Esophagus squamous epithelium (tissue), 5 donors: ENCODE measurements at places on chromosomes 7 and 10.

GRCh38 chr7:20217193-20217948, at the start of gene MACC1:
Gene MACC1, minus strand, starts transcription at chr7:20217384. Its CDS starts 55,522 bp downstream, at chr7:20161862.
- DNase-seq: peak; percentile 30

GRCh38 chr10:74290708-74291107, 139.7 kb downstream of the ADK start:
- DNase-seq: no peak

- no peak for DNase-seq
These were observed 16.3 kb downstream of the GSAP start for GRCh38 chr7:77399816-77400215.

GRCh38 chr7:110868458-110868857, 222.5 kb upstream of the LRRN3 start:
- DNase-seq: no peak

DNA sequence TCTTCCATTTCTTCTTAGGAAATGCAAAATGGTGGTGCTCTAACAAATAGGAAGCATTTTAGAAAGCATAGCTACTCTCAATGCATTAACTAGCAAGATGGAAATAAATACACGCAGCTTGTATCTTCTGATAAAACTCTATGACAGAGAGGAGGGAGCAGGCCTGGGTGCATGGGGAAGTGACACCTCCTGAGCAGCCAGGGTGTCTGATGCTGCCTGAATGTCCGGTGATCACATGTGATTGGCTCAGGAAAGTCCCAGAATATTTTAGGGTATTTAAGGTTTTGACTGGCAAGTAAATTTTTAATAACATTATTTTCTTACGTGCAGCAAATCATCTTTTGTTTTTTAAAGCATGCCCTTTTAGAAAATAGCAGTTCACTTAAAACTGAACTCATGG, 261.0 kb upstream of the KLF6 start:
- no peak for DNase-seq

DNA sequence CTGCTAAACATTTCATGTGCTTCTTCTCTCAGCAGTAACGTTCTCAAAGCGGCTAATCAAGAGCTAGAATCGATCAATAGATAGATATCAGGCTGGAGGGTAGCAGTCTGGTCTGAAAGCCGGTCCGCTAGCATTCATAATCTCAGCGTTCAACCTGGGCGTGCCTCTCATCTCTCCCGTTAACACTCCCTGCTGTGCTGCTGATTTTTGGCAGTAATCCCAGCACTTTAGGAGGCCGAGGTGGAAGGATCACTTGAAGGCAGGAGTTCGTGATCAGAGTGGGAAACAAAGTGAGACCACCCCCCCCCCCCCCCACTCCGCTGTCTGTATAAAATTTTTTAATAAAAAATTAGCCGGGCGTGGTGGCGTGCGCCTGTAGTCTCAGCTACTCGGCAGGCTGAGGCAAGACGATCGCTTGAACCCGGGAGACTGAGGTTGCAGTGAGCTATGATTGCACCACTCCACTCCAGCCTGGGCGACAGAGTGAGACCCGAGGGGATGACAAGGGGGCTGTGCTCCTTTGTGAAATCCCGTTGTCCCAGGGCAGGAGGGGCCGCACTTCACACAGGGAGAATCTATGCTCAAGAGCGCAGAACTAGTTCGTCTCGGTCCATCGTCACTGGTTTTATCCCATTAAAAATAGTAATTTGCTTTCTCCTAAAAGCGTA, 624 bp upstream of the CEP55 start:
- no peak for DNase-seq

GRCh38 chr7:15648461-15648961, 38.0 kb downstream of the MEOX2 start:
- DNase-seq: no peak

DNA sequence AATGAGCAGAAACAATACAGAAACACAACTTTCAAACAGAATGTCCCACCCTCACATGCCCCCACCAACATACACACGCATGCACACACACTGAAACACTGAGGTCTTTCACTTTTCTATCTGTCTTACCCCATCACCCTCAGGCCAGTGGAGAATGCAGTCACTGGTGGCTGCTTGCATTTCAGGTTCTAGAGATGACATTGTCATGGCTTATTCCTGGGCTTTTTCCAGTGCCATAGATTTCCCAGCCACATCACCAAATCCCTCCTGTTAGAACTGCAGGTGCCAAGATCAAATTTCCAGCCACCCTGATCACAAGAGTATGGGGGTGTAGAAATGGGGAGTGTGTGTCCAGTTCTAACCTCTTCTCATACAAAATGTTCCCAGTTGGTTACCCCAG, 68.4 kb downstream of the CACNA2D1 start:
- no peak for DNase-seq

DNA sequence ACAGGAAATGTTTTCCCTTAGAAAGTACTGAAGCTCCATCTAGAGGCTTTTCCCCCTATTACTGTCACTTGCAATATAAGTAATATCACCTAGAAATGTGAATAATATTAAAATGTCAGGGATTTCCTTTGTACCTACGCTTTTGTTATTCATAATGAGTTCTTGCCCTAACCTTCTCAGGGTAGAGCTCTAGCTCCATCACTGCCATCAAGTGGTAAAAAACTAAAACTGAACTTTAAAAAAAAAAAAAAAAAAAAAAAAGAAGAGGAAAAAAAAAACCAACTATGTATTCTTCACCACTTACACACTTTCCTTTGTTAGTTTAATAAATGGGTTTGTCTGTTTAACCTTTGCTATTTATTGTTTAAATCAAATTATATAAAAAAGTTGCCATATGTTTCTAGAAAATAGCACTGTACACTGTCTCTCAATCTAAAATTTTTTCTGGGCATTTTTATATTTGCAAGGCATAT, 49.9 kb downstream of the DNAJC1 start:
- no peak for DNase-seq

GRCh38 chr7:134031835-134032617, 95.1 kb upstream of the LRGUK start:
- no peak for DNase-seq

- DNase-seq: no peak
These were observed 1.8 kb upstream of the CAV2 start for GRCh38 chr7:116497708-116498107.
